ENCODE measurements at places on chromosomes 12 and 14.
A peak's percentile ranks its signal among the peaks of the same experiment; 100 is the strongest.

- DNase-seq = no peak
Observed at GRCh38 chr12:89800435-89800834, 91.8 kb upstream of the ATP2B1 start.

- DNase-seq = no peak
Observed at GRCh38 chr12:121911824-121912585, 6.4 kb upstream of the CFAP251 start.

- DNase-seq = no peak
Observed at GRCh38 chr12:41850046-41850445, 294.6 kb downstream of the GXYLT1 start.

- DNase-seq = no peak
Observed at GRCh38 chr14:104724407-104724980, 465 bp downstream of the ADSS1 start.

DNA sequence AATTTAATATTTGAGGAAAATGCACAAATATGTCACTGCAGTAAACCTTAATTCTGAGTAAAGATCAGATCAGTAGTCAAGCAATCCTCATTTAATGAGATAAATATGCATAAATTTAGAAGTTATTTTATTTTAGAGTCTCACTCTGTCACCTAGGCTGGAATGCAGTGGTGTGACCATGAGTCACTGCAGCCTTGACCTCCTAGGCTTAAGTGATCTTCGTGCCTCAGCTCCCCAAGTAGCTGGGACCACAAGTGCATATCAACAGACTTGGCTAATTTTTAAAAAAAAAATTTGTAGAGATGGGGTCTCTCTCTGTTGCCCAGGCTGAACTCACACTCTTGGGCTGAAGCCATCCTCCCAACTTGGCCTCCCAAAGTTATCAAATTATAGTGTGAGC, 41.3 kb downstream of the LMO3 start:
- no peak for DNase-seq

DNA sequence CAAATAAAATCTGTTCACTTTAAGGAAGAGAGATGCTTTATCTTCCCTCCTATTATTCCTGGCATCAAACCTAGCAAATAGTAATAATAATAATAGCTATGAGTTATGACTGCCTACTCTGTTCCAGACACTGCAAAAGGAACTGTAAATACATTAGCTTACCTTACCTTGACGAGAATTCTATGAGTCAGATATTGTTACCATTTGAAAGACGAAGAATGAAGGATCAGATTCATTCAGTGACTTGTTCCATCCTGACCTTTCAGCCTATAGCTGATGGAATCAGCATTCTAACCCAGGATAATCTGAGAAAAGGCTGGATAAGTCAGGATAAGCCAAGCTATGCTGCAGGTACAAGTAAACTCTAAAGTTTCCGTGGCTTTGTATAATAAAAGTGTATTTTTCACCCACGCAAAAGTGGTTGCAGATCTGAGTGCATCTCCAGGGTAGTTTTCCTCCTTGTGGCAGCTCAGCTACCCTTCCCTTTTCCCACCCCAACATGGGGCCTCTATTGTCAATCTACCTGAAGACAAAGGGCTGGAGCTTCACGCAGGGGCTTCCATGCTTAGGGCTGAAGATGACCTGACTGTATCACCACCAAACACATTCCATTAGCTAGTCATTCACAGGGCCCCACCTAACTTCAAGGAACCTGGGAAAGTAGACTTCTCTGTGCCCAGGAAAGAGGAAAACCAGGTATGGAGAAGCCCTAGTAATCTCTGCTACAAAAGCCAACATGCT, 57.2 kb upstream of the CCND2 start:
- DNase-seq = no peak

DNA sequence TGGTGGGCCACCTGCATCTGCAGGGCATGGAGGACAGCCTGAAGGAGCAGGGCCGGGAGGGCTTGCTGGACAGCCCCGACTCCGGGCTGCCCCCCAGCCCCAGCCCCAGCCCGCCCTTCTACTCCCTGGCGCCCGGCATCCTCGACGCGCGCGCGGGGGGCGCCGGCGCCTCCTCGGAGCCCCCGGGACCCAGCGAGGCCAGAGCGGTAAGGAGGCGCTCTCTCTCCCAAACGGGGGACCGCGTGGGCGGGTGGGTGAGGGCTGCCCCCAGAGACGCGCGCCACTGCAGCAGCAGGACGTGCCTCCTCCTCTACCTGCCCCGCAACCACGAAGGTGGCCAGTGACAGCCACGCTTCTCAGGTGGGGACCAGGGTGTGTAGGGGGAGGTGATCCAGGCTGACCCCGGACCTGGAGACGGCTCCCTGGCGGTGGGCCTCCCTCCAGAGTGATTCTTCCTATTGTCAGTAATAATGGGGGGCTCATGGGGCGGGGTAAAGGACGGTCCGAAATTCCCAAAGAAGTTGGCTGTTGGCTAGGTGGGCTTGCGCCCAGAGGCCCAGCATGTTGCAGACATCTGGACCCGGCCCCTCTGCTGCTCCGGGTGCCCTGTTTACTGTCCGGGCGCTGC, 652 bp downstream of the RFLNA start:
- DNase-seq = no peak

DNA sequence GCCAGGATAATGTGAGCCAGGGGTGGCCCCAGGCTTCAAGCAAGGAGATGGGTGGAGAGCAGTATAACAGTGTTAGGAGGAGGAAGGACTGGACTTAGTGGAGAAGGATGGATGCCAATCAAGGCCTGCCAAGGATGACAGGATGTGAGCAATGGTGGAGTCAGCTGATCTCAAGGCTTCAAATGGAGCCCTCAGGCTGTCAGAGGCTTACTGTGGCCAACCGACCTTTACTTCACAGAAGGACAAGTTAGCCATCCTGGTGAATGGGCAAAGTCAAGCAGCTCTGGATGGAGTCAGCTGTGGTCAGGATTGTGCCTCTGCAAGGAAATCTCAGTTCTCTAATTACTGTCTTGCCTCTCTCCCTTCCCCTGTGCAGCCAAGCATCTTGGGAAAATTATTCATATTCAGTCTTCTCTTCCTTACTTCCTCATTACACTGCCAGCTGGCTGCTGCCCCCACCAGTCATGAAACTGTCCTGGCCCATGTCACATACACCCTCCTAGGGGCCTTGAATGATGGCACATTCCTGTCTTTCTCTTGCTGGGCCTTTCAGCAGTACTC, 7.6 kb upstream of the STAT6 start:
- DNase-seq = no peak

DNA sequence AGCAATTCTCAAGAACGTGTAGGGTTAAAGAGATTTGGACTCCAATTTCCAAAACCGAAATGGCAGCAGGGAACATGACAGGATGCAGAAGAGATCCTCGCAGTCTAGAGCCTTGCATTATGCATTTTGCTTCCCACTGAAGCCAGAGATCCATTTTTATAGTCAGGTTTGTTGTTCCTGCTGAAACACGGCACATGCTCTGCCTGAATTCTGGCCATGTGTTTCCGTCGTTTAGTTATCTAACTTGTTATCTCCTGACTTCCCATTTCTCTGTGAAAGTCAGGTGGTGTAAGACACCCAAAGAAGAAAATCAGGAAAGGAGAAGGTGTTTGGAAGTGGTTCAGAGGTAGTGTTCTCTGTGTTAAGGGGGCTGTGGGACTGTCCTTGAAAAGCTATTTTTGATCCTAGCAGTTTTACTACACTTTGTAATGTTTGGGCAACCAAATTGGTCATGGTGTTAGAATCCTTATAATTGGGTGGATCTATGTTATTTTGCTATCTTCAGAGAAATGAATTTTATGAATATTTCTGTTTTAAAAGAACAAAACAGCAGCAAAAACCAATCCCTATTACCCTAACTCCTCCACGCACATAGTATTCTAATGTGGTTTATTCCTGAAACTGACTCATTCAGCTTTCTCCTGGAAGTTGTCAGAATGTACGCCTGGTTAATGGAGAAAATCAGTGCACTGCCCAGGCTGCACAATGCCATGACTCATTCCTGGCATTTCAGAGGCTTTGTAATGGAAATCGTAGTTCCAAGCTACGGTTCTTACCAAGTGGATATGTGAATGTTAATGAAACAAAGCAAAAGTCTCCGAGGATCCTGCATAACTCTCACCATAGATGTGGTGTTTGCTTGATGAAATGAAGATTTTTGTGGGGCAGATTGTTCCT, 110.1 kb downstream of the SAMD4A start:
- DNase-seq = no peak

DNA sequence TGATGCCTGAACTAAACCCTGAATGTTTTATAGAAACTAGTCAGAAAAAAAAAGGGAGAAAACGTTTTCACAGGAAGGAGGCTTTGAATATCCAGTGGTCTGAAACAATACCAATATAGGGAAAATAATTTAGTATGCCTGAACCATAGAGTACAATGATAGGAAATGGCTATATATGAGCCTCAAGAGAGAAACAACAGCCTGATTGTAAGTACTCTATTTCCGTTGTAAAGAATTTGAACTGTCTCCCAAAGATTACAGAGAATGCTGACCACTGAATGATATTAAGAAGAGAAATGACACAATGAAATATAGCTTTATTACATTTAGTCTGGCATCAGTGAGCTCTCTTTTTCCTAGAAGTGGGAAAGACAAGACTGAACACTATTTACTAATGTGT, 5.5 kb upstream of the GABARAPL1 start:
- DNase-seq = no peak

DNA sequence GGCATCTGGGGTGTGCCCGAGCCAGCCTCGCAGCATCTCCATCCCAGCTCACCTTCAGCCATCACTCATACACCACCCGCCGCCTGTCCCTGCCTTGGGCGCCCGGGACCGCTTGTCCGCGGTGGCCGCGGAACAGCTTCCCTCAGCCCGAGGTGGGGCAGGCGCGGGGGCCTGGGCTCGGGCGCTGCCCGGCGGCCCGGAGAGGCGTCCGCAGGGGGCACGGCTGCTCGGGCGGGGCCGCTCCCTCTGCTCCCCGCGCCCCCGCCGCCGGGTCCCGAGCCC, 430 bp downstream of the SLC41A2 start:
- DNase-seq = peak; percentile 37

GRCh38 chr12:114395233-114395632, 10.7 kb downstream of the TBX5 start:
- no peak for DNase-seq

DNA sequence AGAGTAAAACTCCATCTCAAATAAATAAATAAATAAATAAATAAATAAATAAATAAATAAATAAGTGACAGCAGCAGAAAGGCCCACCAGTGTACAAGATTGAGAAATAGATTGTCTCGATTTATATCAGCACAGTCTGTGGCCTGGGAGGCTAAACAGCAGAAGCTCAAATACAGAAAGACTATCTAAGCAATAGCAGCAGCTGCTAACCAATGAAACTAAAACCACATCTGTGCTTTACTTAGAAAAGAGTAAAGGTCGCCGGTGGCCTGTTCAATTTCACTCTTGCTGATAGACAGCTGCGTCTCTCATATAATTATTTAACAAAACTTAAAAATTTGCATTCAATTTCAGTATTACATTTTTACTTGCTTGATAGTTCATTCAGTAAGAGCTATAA, 325.7 kb downstream of the CEP128 start:
- DNase-seq = no peak

DNA sequence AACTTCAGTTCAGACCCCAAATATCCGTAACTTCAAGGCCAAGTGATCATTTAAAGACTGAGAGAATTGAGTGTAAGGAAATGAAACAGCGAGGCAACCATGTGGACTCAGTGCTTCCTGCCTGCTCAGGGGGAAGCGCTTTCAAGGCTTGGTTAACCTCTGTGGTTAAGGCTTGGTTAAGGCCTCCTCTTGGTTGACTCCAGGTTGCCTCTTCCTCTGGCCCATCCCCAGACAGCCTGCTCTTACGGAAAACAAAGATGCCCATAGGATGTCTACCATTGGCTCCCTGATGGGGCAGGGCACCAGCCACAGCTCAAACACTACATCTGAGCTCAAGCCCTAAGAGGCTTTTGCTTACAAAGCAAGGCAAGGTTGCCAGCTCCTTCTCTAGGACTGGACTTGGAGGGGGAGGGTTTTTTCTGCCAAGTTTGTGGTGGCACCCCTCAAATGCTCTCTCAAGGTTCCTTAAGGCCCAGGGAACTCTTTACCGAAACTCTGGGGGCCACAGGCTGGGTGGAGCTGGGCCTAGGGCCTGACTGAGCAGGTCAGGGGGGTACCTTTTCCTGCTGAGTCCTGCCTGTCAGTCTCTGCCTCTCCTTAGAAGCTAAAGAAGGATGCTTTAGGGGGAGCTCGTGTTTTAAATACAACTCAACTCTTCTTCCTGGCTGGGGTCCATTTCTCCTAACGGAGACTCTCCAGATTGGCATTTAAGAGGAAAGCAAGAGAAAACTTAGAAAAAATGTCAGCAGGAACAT, 13.7 kb downstream of the COL2A1 start:
- DNase-seq = no peak

GRCh38 chr14:70827752-70828151, 18.4 kb upstream of the MAP3K9 start:
- DNase-seq = no peak

DNA sequence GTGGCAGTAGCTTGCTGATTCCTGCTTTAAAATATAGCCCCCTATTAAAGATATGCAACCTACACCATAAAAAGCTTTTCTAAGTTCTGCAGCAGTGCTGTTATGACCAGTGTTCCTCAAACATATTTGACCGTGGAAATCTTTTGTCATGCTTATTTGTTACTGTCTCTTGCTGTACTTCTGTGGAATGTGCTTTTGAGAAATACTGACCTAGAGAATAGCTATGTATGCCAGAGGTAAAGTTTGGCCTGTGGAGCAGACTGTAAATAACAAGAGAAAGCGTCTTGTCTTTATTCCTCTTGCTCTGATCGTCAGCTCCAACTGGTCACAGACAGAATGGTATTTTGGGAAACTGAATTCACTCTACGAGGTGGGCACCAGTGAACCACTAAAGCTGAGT, 239.0 kb downstream of the FBXL14 start:
- DNase-seq = no peak

DNA sequence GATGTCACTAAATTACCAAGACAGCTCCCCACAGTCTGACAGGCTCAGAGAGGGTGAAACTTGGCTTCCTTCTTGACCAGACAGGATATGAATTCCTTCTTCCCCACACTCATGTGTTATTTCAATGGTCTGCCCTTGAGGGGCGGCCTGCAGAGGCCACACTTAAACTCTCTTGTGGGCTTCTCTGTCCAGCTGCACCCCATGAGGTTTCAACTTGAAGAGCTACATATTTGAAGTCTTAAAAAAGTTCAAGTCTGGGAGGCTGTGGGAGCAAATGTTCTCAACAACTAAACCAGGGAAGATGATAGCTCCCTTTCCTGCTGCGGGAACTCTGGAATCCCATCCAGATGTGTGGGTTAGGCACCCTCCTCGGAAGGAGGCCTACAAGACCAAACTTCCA, 98.3 kb downstream of the TTC7B start:
- DNase-seq = no peak

GRCh38 chr12:12121061-12121460, 50.3 kb downstream of the BCL2L14 start:
- DNase-seq = no peak

- DNase-seq = no peak
Observed at GRCh38 chr12:47868041-47868440, 36.8 kb downstream of the VDR start.

GRCh38 chr14:23005451-23006187, 4.3 kb downstream of the C14orf93 start:
- no peak for DNase-seq

GRCh38 chr12:79151956-79152355, 287.4 kb downstream of the SYT1 start:
- DNase-seq = no peak

- no peak for DNase-seq
Observed at GRCh38 chr14:96187216-96188031, 17.2 kb upstream of the BDKRB2 start.

GRCh38 chr12:38708466-38708865, 196.9 kb downstream of the CPNE8 start:
- DNase-seq = no peak

Data from NCI-H510A (cell line).